ENCODE measurements at places on chromosomes 12 and 14. TPM values are rescaled to one million over a fixed set of nuclear protein-coding genes. Genes with fewer than 3 reads are reported as not detected.

DNA sequence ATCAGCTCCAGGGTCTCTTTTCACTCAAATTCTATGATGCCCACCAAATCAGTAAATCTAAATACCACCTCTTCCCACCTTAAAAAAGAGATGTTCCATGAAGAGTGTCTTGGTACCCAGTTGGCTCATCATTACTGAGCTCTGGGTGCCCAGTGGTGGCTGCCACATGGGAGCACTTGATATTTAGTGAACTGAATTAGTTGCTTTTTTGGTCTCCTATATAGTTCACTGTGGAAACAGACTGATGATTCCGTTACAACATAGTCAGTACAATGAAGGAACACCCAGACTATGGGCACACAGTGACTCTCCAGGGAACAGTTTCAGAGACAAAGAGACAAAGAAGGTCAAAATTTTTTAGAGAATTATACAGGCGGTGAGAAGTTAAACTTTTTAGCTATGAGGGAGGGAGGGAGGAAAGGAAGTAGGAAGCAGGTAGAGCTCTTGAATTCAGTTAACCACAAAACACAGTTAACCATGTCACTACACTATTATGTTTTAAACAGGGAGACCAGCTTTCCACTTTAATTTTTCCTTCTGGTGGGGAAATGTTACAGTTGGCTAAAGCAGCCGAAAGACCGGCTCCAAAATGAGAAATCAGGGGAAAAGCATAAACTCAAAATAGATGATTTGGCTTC, 14.6 kb upstream of the YY1 start:
- no peak for DNase-seq

The TEX22 gene
- total RNA-seq, result 3.0 TPM

The CLEC4D gene
- total RNA-seq, result 0.35 TPM

The RAD51AP1 gene
- total RNA-seq, result 7.5 TPM

DNA sequence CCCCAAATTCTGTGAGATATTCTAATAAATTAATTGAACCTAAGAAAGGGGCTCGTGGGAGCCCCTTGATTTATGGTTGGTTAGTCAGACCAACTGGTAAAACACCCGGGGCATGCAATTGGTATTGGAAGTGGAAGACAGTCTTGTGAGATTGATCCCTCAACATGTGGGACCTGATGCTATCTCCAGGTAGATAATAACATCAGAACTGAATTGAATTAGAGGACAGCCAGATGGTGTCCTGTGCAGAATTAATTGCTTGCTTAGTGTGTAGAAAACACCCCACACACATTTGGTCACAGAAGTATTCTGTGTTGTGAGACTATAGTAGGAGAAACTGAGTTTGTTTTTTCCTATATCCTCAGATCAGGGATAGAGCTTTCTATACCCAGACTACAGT, 22.0 kb downstream of the PYROXD1 start:
- no peak for DNase-seq

The KCNC2 gene
- not detected for total RNA-seq

- DNase-seq, result peak; percentile 15
These were observed 507 bp downstream of the AHSA1 start for GRCh38 chr14:77458249-77458950.

Data from left lung (tissue), 14 donors.